ENCODE measurements at places on chromosomes 5 and 9.
A peak's percentile ranks its signal among the peaks of the same experiment; 100 is the strongest.

- no peak for DNase-seq
These were observed 823 bp downstream of the ST6GALNAC6 start for GRCh38 chr9:127898433-127899127.

GRCh38 chr5:161058781-161059180 is 206.8 kb upstream of the ATP10B start:
- no peak for DNase-seq

GRCh38 chr5:100904259-100904861 is 1.3 kb upstream of the ST8SIA4 start:
- peak; percentile 76 for DNase-seq

GRCh38 chr5:28822071-28822470 is 1783.7 kb upstream of the CDH9 start:
- no peak for DNase-seq

- DNase-seq = no peak
These were observed 53.5 kb downstream of the ZNF608 start for GRCh38 chr5:124692950-124693349.

GRCh38 chr5:133806847-133807246 is 161.6 kb downstream of the C5orf15 start:
- no peak for DNase-seq

DNA sequence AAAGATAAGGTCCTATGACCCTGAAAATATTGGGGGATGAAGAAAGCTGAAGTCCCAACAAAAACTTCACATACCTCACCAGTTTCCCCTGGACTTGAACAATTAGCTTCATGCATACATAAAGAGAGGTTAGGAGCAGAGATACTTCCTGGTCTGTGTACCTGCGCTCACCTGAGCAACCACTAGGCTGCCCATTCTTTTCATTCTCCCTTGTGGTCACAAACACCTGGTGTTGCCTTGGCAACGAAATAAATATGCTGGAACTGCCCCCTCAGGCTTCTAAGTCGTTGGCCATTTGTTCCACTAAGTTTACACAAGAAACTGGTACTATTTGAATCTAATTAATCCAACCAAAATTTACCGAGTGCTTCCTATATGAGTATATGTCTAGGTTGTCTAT is 18.1 kb downstream of the OTP start:
- DNase-seq = no peak

GRCh38 chr5:54073131-54073530 is 237.2 kb downstream of the ARL15 start:
- no peak for DNase-seq

DNA sequence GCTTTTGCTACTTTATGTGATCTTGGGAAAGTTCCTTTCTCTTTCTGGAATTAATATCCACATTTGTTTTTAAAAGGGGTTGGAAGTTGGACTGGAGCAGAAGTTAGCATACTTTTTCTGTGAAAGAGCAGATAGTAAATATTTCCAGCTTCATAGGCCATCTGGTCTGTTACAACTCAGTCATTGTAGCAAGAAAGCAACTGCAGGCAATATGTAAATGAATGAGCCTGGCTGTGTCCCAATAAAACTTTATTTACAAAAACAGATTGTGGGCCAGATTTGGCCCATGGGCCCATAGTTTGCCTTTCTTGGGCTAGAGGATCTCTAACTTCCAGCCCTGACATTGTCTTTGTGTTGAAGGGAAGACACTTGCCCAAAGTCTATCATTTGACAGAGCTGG is 104.4 kb downstream of the ACTL7B start:
- DNase-seq = no peak

- DNase-seq = no peak
These were observed 18.1 kb downstream of the C9orf50 start for GRCh38 chr9:129602598-129603415.

DNA sequence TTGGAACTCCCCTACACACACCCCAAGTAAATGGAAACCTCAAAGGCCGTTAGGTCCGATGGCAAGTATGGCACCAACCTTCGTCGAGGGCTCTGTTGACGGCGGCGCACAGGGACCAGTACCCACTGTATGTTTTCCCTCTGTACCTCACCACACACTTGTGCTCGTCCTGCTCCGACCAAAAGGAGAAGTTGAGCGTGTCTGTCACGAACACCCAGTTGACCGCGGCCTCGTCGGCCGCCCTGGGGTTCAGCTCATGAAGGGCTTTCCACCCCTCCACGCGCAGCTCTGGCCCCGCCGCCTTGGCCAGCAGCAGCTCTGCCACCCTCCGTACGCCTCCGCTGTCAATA is 24.0 kb downstream of the HNRNPK start:
- DNase-seq = peak; percentile 32

DNA sequence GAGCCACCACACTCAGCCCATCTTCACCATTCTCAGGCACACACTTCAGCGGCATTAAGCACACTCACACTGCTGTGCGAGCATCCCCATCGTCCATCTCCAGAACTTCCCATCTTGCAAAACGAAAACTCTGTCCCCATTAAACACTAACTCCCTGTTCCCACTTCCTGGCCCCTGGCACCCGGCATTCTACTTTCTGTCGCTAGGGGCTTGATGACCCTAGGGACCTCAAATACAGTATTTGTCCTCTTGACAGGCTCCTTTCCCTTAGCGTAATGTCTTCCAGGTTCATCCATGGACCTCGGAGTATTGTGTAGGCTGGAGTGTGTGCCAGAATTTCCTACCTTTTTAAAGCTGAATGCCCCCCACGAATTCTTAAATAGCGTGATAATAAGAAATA is 14.7 kb upstream of the UBAC1 start:
- no peak for DNase-seq

DNA sequence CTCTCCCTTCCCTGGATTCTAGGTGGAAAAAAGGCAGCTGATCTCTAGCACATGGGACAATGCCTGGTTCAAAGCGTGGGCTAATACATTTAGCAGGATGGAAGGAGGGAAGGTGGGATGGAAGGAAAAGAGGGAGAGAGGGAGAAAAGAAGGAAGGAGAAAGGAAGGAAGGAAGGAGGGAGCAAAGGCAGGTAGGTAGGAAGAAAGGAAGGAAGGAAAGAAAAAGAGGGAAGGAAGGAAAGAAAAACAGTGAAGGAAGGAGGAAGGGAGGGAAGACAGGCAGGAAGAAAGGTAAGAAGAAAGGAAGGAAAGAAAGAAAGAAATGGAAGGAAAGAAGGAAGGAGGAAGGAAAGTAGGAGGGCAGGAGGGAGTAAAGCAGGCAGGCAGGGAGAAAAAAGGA is 12.2 kb upstream of the PALM2AKAP2 start:
- DNase-seq = no peak

- DNase-seq = no peak
These were observed 259.8 kb downstream of the NDUFS4 start for GRCh38 chr5:53820119-53820801.

GRCh38 chr5:175772747-175773533 is 98.4 kb upstream of the CPLX2 start:
- DNase-seq = no peak

DNA sequence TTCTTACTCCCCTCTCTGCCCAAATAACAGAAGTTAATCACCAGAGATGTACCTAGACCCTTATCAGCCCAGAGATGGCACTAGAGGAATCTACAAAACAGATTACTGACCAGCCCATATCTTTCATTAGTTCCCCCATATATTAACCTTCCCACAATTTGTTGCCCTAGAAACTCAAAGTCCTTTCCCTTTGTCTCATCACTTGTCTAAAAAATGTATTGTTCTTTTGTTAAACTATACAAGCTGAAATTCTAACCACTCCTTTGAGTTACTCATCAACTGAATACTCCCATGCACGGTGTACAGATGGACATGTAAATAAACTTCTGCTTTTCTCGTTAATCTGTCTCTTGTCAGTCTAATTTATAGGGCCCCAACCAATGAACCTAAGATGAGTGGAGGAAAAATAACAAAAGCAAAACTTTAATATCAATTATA is 130.9 kb downstream of the CCDC192 start:
- DNase-seq = no peak

DNA sequence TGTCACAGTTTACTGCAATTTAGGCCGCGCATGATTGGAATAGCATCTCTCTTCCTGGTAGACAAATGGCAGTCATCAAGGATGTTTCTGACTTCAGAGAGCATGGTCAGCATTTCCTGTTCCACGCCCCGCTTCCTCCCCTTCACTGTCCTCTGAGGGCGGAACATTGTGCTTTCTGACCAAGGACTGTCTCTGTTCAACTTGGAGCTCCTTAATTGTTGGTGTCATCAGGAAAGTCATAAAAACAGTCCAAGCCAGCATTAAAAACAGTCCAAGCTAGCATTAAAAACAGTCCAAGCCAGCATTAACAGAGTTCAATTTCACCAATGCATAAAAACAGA is 301.3 kb upstream of the IRX4 start:
- no peak for DNase-seq

DNA sequence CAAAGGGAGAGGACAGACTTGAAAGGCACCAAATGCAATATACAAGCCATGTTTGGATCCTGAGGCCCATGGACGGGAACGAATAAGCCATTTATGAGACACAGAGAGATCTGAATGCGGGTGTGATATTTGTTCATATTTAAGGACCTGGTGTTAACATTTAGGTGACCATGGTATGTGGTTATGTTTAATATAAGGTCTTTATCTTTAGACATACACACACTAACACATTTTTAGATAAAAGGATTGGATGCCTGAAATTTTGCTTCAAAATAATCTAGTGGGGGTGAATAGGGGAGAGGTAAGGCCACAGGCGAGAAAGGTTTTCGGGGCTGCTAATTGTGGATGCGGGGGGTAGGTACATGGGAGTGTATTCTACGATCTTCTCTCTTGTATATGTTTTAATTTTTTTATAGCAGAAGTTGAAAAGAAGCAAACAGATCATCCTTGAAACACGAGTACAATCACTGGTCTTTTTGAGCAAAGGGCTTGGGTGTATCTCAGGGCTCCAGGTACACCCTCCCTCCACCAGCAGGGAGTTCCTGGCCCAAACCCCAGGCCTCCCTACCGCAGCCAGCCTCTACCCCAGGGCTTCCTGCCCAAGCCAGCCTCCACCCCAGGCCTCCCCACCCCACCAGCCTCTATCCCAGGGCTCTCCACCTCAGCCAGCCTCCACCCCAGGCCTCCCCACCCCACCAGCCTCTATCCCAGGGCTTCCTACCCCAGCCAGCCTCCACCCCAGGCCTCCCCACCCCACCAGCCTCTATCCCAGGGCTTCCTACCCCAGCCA is 12.2 kb downstream of the AKNA start:
- DNase-seq = no peak

DNA sequence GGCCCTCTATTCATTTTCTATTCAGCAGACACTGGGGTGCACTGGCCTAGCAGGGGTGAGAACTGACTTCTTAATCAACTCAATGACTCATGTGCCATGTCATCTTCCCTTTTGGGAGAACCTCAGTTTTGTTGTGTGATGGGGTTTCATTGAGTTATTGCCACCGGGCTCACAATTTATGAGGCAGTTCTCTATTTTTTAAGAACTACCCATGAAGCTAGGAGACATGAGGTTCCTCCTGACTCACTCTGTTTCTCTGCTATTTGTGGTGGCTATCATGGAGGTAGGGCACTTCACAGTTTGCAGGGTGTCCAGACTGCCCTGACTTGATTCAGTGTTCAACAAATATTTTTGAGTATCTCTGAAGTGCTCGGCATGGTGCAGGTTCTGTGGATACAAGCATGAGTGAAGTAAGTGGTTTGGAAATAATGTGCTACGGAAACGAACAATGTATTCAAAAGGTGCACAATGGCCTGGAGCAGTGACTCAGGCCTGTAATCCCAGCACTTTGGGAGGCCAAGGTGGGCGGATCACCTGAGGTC is 39.3 kb downstream of the SPARC start:
- no peak for DNase-seq

GRCh38 chr5:133106761-133107572 is 55.2 kb downstream of the HSPA4 start:
- DNase-seq = no peak

DNA sequence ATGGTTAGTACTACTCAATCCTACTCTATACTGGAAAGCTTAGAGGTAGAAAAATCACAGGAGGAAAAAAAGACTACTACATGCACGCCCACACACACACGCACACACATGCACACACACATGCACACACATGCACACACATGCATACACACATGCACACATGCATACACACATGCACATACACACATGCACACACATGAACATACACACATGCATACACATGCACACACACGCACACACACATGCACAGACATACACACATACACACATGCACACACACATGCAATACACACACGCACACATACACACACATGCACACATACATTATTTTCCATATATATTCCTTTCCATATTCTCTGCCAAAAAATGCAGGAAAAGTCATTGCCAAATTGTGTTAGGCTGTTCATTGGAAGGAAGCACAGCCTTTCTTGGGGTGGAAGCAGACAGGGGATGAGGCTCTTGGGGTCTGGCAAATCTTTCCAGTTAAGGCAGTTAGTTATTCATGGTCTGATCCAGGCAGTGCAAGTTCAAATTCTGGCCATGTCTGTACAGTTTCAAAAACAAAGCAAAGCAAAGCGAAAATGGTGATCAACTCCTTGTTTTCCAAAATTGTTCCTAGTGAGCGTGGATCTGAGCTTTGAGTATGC is 187.9 kb upstream of the EGFLAM start:
- no peak for DNase-seq

DNA sequence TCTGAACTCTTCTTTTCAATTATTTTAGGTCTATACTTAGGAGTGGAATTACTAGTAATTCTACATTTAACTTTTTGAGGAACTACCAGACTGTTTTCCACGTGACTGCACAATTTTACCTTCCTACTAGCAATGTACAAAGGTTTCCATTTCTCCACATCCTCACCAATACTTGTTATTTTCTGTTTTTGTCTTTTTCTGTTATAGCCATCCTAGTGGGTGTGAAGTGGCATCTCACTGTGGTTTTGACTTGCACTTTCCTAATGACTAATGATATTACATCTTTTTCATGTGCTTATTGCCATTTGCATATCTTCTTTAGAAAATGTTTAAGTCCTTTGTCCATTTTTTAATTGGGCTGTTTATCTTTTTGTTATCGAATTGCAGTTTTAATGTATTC is 136.9 kb upstream of the EGFLAM start:
- no peak for DNase-seq

DNA sequence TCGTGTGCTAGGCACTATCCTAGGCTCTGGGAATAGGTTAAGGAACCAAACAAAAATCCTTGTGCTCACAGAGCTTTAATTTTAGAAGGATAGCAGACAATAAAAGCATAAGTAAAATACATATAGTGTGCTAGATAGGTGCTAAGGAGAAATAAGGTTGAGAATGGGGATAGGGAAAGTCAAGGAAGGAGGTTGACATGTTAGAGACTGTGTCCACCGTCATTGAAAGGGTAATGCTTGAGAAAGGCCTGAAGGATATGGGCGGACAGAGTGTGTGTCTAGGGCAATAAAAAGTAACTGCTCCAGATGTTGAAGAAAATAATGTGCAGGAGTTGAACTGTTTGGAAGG is 482 bp upstream of the TDRD7 start:
- DNase-seq = no peak

GRCh38 chr5:35971186-35971877 is 19.9 kb downstream of the UGT3A1 start:
- no peak for DNase-seq

DNA sequence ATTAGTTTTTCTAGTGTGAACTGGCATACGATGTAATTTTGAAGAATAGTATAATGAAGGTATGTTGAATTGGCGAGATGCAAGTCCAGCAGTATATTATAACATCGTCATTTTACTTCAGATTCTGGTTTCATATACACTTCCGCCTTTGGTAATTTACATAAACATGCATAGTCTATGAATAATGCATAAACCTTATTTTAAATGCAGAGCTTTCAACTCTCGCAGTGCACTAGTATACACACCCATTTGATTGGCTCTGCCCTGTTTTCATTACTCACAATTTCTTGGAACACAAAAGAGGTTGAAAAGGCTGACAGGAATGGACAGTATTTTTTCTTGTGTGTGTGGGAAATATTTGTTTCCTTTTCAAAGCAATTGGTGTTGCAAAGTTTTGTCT is 128.9 kb upstream of the CCNH start:
- no peak for DNase-seq

- DNase-seq = no peak
These were observed 468.8 kb upstream of the SMC2 start for GRCh38 chr9:103625161-103625804.
